ENCODE measurements at places on chromosomes 7 and 10.

DNA sequence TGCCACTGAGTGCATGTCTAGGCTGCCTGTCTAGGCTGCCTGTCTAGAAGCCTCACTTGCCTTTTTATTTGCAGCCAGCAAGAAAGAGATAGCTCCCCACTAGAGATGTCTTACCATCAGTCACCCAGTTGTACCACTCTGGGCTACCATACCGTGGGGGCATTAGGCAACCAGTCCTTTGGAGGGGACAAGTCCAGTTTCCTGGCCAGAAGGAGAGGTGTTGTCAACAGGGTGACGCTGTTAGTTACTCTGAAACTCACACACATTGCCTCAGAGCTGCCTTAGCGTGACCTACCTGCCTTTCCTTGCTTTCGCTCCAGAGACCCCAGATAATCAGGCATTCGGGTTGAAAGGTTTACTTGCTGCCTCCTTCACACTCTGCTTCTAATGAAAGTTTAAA is 155.4 kb downstream of the CELF2 start:
- DNase-seq, result no peak

GRCh38 chr7:149171892-149172533 is 23.3 kb upstream of the ZNF282 start:
- DNase-seq, result no peak

DNA sequence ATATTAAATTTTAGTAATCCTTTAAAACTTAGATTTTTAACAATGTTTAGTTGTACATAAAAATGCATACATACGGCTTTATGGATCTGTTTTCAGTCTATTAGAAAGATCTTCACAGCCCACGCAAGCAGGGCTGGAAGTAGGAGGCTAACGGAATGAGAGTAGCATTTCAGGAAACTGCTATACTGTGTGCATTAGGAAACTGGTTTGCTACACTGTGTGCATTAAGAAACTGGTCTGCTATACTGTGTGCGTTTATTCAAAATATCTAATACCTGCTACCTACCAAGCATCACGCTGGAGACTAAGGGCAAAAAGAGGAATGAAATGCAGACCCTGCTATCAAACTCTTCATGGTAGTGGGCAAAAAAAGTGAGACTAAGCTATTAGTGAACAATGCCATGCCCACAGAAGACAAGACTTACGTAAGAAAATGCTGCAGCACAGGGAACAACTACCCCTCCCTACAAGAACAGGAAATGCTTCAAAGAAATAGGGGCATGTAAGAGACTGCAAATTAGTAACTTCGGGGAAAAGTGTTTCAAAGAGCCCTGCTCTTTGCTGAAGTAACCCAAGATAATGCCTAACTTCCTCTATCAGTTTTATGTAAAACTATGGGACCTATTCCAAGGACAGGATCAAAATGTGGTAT is 11.3 kb downstream of the RAB11FIP2 start:
- no peak for DNase-seq

DNA sequence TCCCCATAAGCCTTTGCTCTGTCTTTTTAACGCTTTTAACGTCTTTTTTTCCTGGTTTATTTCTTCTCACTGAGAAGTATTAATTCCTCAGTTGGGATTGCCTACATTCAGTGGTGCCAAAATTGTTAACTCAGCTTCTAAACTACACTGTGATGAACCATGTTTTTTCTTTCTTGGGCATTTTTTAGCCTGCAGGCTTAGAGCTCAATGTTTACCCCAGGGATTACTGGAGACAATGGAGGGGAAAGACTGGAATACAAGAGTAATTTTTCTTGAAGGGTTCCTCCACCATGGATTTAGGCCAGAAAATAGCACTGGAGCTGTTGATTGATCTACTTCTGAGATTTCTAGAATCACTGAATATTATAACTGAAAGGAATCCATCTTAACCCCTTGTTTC is 19.8 kb downstream of the STAMBPL1 start:
- DNase-seq, result no peak

DNA sequence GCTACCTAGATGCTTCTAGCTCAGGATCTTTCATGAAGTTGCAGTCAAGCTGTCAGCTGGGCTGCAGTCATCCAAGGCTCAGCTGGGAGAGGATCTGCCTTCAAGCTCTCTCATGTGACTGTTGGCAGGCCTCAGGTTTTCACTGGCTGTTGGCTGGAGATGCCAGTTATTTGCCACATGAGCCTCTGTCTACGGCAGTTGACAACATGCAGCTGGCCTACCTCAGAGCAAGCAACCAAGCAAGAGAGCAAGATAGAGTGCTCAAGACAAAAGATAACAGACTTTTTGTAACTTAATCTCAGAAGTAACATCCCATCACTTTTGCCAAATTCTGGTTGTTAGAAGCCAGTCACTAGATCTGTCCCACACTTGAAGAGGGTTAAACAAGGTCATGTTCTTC is 125.8 kb downstream of the TPST1 start:
- DNase-seq, result no peak

- no peak for DNase-seq
These were observed 217.7 kb upstream of the FZD1 start for GRCh38 chr7:91046322-91047089.

DNA sequence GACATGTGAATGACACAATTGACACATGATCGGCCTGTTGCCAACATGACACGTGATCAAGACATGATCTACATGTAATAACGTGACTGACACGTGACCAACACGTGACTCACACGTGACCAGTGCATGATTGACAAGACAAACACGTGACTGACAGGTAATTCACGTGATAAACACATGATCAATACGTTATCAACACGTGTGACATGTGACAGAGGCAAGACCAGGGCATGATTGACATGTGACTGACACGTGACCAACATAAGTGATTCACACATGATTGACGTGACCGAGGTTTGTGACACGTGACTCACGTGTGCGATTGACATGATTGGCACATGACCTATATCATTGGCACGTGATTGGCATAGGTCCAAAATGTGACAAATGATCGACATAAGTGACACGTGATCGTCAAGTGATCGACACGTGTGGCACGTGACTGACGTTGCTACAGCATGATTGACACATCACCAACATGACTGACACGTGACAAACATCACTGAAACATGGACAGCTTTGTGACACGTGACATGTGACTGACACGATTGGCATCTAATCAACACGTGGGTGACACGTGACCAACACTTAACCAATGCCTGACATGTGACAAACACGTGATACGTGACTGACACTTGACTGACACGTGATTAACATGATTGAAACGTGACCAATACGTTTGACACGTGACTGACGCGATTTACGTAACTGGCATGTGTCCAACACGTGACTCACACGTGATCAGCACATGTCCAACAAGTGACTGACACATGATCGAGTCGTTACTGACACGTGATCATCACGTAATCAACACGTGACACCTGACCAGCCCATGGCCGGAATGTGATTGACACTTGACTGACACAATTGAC is 23.0 kb downstream of the CRPPA start:
- no peak for DNase-seq

DNA sequence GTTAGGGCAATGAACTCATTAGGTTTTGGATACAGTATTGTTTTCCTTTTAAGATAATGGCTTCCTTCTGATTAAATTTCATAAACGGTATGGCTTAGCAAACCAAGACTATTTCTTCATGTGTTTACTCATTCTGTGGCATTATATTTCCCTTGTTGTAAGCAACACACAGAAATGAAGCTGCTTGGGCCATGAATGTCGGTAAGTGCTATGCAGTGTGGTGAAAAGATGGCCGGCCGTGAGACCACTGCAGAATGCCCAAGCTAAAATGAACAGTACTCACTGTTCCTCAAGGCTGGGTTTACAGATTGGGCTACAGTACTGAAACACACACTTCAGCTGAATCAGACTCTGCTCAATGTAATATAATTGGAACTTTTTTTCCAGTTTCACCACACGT is 8.1 kb downstream of the APBB1IP start:
- DNase-seq, result no peak

DNA sequence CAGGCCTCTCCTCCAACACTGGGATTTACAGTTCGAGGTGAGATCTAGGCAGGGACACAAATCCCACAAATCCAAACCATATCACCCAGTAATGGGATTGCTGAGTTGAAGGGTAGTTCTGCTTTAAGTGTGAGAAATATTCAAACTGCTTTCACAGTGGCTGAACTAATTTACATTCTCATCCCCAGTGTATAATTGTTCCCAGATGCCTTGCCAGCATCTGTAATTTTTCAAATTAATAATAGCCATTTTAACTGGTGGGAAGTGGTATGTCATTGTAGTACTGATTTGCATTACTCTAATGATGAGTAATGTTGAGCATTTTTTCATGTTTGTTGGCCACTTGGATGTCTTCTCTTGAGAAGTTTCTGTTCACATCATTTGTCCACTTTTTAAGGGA is 592.8 kb upstream of the GRM3 start:
- no peak for DNase-seq

GRCh38 chr7:3312583-3312982 is 11.5 kb downstream of the SDK1 start:
- no peak for DNase-seq

- DNase-seq, result no peak
These were observed 133.1 kb upstream of the PPP2R2D start for GRCh38 chr10:131767716-131768115.

GRCh38 chr10:43173120-43173519 is 34.9 kb downstream of the CSGALNACT2 start:
- DNase-seq, result no peak

DNA sequence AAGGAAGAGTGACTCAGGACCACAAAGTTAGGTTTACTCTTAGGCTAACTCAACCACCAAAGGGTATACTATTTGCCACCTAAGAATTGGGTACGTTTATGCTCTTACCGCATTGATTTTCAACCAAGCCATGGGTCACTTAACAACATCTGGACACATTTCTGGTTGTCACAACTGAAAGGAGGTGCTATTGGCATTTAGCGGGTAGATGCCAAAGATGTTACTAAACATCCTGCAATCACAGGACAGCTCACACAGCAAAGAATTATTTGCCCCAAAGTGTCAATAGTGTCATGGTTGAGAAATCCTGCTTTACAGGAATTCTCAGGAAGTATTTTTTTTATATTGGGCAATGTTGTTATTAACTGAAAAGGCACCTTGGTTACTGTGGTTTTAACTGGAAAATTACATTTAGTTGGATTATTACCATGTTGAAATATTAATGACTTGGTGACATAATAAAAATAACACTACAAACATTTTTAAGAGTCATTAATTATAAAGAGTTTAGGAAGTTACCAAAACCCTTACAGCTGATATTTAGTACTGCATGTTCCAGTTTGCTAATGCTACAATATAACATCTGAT is 185.0 kb upstream of the TMEM196 start:
- no peak for DNase-seq

- DNase-seq, result no peak
These were observed 331.8 kb downstream of the LRRTM3 start for GRCh38 chr10:67257427-67258144.

GRCh38 chr10:75617485-75618155 is 186.2 kb downstream of the LRMDA start:
- no peak for DNase-seq

DNA sequence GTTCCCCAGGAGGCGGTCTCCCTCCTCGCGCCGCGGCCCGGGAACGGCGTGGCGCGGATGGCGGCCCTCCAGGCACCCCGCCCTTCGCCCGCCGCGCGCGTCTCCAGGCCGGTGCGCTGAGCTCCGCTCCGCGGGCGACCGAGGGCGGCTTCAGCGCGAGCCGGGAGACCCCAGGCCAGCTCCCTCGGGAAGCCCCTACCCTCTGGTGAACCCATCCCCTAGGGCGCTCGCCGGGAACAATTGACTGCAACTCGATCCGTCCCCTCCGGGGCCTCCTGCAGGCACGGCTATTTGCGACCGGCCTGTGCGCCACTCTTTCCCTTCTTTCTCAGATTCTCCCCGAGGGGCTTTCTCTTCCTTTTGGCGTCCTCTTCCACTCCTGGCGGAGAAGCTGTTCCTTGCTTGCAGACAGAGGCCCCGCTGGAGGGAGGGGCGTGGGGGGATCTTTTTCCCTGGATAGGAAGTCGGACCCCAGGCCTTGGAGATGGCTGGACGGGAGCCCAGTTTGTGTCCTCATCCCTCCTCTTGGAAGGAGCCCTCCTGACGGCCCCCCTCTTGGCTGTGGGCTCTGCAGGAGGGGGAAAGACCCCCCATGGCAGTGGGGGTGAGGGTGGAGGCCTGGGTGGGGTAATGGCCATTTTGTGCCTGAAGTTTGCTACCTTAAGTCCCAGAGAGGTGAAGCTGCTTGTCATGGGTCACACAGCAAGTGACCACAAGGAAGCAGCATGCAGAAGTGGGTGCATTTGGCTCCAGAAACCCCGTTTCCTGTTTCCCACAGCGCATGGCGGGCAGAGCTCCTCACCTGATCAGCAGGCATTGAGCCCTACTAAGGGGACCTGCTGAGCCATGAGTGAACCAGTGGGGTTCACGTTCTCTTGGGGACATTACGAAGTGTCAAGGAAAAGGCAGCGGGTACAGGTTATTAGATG is 171.2 kb upstream of the TNRC18 start:
- DNase-seq, result no peak

DNA sequence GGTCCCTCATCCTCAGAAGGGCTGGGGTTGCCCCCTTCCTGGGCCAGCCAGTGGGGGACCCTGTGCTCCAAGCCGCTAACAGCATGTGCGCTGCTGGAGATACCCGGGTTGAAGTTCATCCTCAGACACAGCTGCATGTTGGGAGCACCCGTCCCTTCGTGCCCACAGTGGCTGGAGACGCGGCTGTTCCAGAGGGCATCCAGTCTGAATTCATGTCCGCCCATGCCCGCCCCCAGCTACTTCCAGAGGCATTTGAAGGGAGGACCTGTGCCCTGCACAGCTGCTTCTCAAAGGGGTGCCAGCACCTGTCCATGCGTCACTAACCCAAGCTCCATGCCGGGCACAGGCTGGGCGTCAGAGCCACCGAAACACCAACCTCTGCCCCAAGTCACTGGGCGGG is 68.1 kb upstream of the ADGRA1 start:
- no peak for DNase-seq

- DNase-seq, result no peak
These were observed 73.0 kb downstream of the MICU1 start for GRCh38 chr10:72552857-72553256.

- DNase-seq, result no peak
These were observed 84.0 kb upstream of the GTF2I start for GRCh38 chr7:74573512-74573911.

DNA sequence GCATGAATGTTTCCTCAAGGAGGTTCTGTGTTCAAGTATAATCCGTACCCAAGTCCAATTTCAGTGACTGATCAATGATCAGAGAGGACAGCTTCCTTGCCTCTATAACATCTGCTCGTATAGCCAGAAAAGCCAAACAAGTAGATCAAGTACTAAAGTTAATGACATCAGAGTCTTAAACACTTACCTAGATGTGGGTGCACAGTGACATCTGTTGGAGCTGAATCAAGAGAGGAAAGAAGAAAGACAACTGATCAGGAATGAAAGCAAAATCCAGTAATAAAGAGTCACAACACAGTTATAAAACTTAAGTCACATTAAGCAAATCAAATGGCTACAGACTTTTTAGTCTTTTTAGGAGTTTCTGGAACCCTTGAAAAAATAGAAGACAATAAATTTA is 236.5 kb downstream of the RELN start:
- DNase-seq, result no peak

DNA sequence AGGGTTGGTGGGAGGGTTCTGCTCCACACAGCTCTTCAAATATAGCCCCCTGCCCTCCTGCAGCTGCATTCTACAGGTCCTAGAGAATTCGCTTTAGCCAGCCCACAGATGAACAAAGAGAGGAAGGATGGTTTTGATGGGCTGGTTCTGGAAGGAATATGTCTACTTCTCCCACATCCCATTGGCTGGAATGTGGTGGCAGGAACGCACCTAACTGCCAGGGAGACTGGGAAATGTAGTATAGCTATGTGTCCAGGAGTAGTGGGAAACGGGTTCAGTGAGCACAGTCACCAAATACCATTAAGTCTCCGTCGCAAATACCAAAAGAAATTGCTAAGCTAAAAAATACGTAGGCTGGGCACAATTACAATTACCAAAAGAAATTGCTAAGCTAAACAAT is 7.3 kb upstream of the PTER start:
- no peak for DNase-seq

Measured in CD4-positive, alpha-beta T cell (primary cell).